Lung (tissue), 17 donors: ENCODE measurements at places on chromosomes 16 and 17. TPM values are rescaled to one million over a fixed set of nuclear protein-coding genes. Genes with fewer than 3 reads are reported as not detected.

The SCARF1 gene
- total RNA-seq = 39.7 TPM

The KRTAP1-5 gene
- total RNA-seq = not detected

The SLC13A2 gene
- total RNA-seq = not detected

The KRTAP4-2 gene
- total RNA-seq = not detected

The CCL8 gene
- total RNA-seq = 0.26 TPM

The EPN3 gene
- 2.6 TPM for total RNA-seq

The GNG13 gene
- not detected for total RNA-seq
